ENCODE measurements at places on chromosomes 4 and X. TPM values are rescaled to one million over a fixed set of nuclear protein-coding genes. Genes with fewer than 3 reads are reported as not detected.

Gene CENPE
- total RNA-seq = 6.8 TPM

Gene PAGE5
- total RNA-seq = not detected

Gene DOK7
- 0.12 TPM for total RNA-seq

Gene ESX1
- total RNA-seq = not detected

Gene SCML2
- 6.8 TPM for total RNA-seq

Gene FRMD7
- not detected for total RNA-seq

Gene IL21
- total RNA-seq = not detected

Measured in A549 treated with ZK216348 at 1 μM for 4 hours (cell line).